ENCODE measurements at places on chromosomes 6 and 20. TPM values are rescaled to one million over a fixed set of nuclear protein-coding genes. Genes with fewer than 3 reads are reported as not detected.

- peak; percentile 53 for DNase-seq
Observed at GRCh38 chr6:55772730-55773129, 102.7 kb downstream of the BMP5 start.

ARFGAP1 gene
- 92.0 TPM for total RNA-seq

GRCh38 chr20:3711484-3711941 lies 887 bp downstream of the SIGLEC1 start:
- no peak for DNase-seq

ZNF512B gene
- 18.0 TPM for total RNA-seq

DNA sequence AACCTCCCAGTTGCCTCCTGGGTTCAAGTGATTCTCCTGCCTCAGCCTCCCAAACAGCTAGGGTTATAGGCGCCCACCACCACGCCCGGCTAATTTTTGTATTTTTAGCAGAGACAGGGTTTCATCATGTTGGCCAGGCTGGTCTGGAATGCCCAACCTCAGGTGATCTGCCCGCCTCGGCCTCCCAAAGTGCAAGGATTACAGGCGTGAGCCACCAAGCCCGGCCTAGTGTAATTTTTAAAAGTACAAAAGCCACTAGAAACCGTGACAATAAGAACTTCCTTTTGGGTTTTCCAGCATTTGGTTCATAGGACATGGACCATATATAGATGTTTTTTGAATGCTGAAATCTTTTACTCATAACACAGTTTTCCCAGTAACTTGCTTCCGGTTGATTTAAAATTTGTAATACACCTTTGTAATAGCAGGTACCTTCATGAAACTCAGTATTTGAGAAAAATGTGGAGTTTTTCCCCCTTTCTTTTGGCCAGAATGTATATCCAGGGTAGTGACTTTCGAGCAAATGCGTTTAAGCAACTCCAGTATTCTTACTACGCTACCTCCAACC lies 467 bp downstream of the PXT1 start:
- DNase-seq, result no peak

- no peak for DNase-seq
Observed at GRCh38 chr20:40690836-40691565, 2.0 kb upstream of the MAFB start.

HLA-DOB gene
- total RNA-seq, result 0.29 TPM

DNA sequence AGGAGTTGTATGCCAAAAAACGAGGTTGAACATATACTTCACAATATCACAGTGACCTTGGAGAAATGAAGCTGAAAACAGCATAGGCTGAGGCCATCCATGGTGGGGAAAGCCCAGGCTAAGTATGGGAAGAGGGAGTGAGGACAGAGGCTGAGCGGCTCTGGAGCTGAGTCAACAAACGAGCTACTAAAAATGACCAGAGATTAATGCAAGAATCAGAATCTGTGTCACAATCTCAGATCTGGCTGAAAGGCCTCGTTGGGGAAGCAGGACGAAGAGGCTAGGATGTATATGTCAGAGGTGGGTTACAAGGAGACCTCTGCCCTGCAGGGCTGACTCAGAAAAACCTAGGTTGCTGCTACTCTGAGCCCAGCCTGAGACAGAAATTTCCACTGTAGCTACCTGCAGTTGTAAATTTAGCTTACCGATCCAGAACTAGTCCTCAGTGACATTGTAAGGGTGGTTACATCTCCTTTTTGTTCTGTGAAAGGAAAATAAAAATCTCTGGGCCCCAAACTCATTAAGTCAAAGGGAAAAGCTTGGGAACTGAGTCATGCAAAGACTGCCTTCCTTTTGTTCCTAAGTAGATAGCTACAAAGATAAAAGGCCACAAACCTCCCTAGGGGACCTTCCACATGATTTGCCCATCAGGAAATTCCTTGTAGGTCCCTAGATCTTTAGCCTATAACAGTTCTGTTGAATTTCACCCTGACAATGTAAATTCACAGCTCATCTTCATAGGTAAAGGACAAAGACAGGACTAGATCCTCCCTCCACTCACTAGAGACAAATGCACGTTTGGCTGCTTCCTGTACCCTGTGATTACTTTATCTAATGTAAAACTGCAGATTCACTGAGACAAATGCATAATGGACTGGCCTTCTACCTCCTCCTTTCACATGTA lies 8.5 kb upstream of the TUBB2A start:
- peak; percentile 35 for DNase-seq

GRCh38 chr6:106563614-106564013 lies 65.7 kb downstream of the RTN4IP1 start:
- DNase-seq, result no peak

GRCh38 chr6:35312807-35313206 lies 15.2 kb downstream of the DEF6 start:
- no peak for DNase-seq

DNA sequence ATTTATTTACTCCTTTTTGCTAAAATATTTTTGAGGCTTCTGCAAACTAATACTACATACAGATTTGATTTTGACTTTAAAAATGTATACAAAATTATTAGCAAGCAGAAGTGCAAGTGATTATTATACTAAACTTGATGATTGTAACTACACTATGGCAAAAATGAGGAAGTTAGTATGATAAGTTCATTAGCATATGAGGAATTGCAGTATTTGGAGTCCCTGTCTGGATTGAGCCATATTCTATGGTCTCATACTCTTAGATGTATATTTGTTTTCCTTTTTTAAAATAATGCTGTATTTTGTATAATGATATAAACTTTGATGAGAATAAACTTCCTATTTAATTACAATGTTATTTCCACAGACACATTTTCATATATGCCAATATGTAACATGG lies 13.9 kb downstream of the CRISP3 start:
- no peak for DNase-seq

- DNase-seq, result no peak
Observed at GRCh38 chr6:111773501-111774345, 99.5 kb downstream of the FYN start.

ZBTB12 gene
- 8.6 TPM for total RNA-seq

DNA sequence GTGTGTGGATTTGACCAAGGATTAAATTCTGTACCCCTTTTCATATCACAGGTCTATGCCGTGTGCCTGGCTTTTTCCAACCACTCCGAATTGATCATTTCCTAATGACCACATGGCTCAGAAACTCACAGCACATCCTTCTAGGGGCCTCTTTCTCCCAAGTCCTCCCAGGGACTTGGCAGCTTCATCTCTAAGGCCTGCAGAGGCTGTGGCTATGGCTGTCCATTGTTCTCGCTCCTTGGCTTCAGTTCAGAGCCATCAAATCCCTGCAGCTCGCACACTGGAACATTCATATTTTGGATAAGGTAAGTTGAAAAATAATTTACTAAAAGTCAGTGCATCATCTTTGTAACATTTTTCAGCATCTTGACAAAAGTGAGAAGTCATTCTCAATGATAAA lies 497.2 kb upstream of the CDH4 start:
- DNase-seq, result no peak

- DNase-seq, result no peak
Observed at GRCh38 chr20:2625062-2625461, 27.4 kb upstream of the NOP56 start.

DNA sequence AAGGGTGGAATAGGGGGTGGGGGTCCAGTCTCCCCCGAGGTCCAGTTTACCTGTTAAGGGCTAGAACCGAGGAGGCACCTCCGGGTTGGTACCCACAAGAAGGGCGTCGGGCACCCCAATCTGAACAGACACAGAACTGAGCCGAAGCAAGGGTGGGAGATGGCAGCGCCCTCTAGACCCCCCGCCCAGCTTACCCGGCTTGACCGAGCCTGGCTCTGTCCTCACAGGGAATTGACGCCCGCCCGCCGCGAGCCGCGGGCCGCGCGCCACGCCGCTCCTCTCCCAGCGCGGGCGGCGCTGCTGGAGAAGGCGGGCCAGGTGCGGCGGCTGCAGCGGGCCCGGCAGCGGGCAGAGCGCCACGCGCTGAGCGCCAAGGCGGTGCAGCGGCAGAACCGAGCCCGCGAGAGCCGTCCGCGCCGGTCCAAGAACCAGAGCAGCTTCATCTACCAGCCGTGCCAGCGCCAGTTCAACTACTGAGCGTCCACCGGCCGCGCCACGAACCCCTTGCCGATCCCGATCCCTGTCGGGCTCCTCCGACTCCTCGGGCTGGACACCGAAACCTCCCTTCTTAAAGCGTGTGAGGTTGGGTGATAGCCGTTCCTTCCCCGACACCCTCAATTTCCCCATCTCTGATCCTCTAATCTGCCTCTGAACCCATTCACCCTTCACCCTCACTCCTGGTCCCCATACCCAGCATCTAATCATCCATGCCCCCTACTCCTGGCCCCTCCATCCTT lies 5.9 kb downstream of the TP53INP2 start:
- DNase-seq, result peak; percentile 72

- DNase-seq, result no peak
Observed at GRCh38 chr6:43052842-43053544, 658 bp downstream of the CUL7 start.

DNA sequence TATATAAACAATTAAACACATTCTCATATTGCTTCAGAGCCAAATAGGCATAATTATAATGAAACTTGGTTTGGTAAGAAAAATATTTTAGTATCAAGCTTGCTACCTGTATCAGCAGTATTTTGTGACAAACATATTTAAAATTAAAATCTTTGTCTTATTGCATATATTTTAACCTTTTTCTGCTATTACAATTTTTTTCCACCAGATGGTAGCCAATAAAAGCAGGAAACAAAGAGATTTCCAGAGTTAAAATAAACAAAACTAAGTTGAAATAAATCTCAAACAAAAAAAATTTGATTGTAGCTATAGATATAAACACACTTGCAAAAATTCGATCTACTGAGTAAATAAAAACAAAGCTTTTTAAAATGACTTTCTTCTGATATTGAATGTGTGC lies 491.3 kb upstream of the GJE1 start:
- peak; percentile 5 for DNase-seq

NOL7 gene
- total RNA-seq, result 95.4 TPM

GRCh38 chr20:57323034-57323433 lies 6.6 kb upstream of the SPO11 start:
- DNase-seq, result peak; percentile 37

- peak; percentile 60 for DNase-seq
Observed at GRCh38 chr6:111992851-111993250, 61.1 kb upstream of the CCN6 start.

- peak; percentile 70 for DNase-seq
Observed at GRCh38 chr20:17431621-17432364, 99.4 kb downstream of the BFSP1 start.

Data from PC-3 (cell line).